ENCODE measurements at places on chromosomes 6 and 20.

DNA sequence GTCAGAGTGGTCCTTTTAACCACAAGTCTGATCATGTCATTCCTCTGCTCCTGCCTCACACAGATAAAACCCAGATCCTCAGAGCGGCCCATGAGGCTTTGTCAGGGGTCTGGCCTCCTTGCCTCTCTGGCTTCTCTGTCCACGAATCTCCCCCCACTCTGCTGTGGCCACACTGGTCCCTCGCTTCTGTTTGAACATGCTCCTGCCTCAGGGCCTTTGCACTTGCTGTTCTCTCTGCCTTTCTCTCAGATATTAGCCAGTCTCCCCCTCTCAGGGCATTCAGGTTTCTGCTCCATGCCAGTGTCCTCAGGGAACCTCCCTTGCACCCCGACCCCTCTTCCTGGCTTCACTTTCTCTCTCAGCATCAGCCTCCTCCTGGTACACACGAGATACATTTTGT is 518.5 kb downstream of the PREX1 start:
- DNase-seq = no peak

GRCh38 chr6:24494821-24495795 is at the start of gene ALDH5A1:
TSS of gene ALDH5A1 (plus strand) at chr6:24494969. CDS start at chr6:24494997, 28 bp downstream.
- peak; percentile 76 for DNase-seq

DNA sequence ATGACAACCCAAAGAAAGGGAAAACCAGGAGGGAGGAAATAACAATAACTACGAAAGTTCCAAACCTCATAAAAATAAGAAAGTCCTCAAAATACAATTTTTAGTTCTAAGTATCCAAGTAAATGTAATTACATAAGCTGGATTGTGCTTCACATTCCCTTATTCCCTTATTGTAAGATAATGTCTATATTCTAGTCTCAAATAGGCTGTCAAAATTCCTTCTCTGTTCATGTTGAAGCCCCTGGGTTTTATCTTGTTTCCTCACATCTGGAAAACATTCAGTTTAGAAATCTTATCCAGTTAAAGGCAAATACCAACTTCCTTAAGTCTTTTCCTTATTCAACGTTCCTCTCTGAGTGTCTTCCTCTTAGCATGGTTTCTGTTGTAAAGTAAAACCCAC is 282.3 kb downstream of the CD109 start:
- no peak for DNase-seq

- no peak for DNase-seq
These were observed 5.8 kb downstream of the APOBEC2 start for GRCh38 chr6:41058783-41059181.

DNA sequence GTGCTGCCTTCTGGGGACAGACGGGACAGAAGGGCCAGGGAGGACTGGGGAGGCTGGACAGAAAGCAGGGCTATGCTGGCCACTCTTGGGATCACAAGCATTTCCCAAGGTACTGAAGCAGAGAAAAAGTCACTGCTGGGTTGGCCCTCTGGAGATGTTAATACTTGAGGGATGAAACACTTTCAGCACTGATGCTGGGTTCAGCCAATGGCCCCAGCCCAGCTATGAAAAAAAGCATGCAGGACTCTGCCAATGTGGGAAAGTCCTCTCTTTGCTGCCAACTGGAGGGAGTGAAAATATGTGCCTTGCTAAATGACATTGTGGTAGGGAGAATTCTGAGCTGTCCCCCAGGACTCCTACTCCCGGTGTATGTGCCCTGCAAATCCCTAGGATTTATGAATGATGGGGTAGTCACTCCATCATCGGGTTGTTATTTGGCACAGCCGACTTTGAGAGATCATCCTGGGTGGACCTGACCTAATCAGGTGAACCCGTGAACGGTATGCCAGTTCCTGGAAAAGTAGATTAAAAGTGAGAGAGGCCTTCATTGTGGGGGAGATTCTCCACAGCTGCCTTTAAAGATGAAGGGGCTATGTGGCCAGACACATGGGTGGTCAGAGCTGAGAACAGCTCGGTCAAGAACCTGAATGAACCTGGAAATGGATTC is 119.9 kb upstream of the TRAF3IP2 start:
- no peak for DNase-seq

- DNase-seq = no peak
These were observed 15.0 kb downstream of the COL9A3 start for GRCh38 chr20:62831854-62832211.

DNA sequence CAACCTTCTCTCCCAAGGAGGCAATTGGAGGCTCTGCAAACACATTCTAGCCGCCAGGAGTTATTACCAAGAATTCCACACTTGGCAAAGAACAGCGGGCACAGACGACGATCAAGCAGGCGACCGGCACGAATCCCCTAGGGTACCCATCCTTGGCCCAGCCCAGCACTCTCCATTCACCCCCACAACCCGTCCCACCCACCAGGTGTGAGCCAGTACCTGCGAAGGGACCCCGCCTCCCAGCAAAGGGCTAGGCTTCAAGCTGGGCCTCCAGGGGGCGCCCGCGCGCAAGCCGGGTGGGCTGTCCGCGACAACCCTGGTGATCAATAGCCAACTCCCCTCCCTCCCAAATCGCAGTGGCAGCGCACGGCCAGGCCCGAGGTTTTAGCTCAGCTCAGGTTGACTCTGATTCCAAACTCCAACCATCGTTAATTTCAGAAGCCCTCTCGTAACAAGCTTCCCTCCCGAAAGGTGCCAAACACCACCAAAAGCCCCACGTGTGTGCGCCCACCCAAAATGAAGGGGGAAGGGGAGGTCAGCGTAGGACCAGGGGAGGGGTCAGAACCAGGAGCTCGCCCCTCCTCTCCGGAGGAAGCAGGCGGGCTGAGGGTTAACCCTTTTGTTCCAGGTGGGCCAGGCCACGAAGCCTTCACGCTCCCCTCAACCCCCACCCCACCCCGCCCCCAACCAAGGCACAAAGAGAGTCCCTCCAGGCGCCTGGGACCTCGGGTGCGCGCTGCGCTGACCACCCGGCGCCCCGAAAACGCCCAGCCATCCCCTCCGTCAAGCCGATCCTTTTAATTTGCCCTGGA is 2.1 kb downstream of the SALL4 start:
- peak; percentile 38 for DNase-seq

DNA sequence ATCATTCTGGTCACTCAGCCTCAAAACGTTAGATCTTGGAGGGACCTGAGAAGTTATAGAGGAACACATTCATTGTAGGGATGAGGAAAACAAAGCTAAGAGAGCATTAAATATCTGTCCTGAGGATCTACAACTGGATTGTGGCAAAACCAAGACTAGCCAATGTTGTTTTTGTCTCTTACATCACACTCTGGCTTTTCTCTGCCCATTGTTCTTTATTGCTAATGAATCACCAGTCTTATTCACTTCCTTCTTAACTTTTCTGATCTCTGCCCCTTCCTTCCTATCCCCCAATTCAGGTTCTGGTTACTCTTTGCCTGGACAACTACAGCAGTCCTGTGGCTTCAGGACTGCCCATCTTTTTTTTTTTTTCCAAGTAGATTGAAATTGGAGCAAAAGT is 57.0 kb upstream of the PREP start:
- DNase-seq = no peak

GRCh38 chr6:92723390-92723931 is 695.9 kb downstream of the EPHA7 start:
- no peak for DNase-seq

GRCh38 chr6:105560611-105561066 is 157.8 kb upstream of the PREP start:
- no peak for DNase-seq

All from stimulated activated CD4-positive, alpha-beta T cell treated with anti-CD3 and anti-CD28 coated beads, Interleukin-4, amount 100 ng/mL, for 4 hours (primary cell).